Effector memory CD4-positive, alpha-beta T cell (primary cell): ENCODE measurements at places on chromosomes 4 and X.
A peak's percentile ranks its signal among the peaks of the same experiment; 100 is the strongest.

GRCh38 chr4:79748835-79749234 lies 324.2 kb downstream of the ANTXR2 start:
- no peak for DNase-seq

- DNase-seq: peak; percentile 10
Measured at GRCh38 chr4:77854431-77855111, 8.1 kb upstream of the MRPL1 start.

- DNase-seq: peak; percentile 20
Measured at GRCh38 chr4:139530833-139531427, 25.1 kb downstream of the SETD7 start.

DNA sequence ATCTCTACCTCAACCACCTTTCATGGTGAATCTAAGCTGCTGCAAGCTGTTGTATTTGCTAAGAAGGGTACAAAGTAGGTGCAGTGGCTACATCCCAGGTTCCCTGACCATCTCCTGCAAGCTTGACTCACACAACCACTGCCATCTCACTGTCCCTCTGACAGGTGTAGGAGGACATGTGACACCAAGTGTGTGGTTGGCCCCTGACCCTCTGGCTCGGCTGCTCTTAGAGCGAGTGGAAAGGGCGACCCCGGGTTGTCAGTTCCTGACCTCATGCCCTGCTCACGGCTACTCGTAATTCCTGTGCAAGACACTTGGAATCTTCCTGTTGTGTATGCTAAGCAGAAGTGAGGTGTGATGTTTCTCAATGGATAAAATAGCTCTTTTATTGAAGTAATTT lies 184.4 kb downstream of the DCLK2 start:
- DNase-seq: no peak

- DNase-seq: no peak
Measured at GRCh38 chr4:83232082-83232481, 52.5 kb downstream of the COQ2 start.

DNA sequence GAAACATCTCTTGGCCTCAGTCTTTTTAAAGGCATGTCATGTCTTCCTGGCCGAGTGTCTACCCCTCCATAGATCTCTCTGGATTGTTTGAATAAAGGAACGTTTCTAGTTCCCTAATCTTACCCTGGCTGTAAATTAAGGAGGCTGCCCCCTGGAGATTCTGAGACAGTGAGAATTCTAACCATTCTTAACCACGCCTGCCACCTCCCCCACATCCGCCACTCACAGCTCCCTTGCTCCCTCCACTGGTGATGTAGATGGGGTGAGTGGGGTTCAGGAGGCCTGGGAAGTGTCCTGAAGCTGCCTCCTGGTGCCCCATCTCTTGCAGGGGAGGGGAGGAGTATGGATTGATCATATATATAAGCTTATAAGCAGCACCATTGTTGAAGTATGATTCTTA lies 48.0 kb upstream of the TRIM2 start:
- DNase-seq: no peak

GRCh38 chr4:179817317-179817716 lies 2375.1 kb upstream of the AGA start:
- DNase-seq: no peak

GRCh38 chr4:152064282-152064681 lies 303.5 kb upstream of the GATB start:
- DNase-seq: no peak

GRCh38 chrX:124098089-124098488 lies 136.6 kb downstream of the STAG2 start:
- DNase-seq: no peak

GRCh38 chr4:7384929-7385890 lies 49.5 kb downstream of the PSAPL1 start:
- no peak for DNase-seq

GRCh38 chrX:109958266-109958665 lies 44.6 kb upstream of the TMEM164 start:
- DNase-seq: no peak

DNA sequence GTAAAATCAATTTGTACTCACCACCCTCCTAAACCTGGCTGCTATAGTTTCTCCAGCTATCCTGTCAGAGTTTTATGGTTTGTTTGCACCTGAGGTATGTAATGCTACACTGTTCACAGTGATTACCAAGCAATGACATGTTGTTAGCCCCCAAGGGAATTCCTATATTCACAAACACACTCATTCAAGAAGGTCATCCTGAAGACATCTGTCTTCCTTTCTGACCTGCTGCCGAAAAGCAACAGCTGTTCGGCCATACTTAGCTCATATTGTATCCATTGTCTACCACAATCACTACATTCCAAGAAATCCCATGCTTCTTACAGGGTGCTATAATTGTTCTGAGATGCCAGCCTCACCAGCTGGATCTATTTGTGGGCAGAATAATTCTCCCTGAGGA lies 160.1 kb upstream of the GYPA start:
- DNase-seq: no peak

GRCh38 chrX:65707151-65707550 lies 39.7 kb downstream of the MSN start:
- DNase-seq: no peak

GRCh38 chr4:104421566-104421965 lies 73.1 kb downstream of the CXXC4 start:
- DNase-seq: no peak

DNA sequence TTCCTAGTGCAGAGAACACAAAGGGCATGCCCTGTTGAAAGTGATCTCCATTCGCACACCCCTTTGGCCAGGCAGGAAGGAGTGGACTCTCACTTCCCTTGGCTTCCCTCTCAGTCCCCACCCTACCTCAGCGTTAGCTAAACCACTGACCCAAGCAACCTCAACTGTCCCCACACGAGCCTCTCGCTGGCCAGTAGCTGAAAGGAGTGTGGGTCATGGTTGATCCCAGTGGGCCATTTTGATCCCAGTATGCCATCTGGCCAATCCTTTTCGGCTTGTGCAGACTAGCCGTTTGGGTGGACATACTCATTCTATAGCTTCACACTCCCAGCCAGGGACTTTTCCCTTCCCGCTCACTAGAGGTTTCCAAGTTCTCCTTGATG lies 24.4 kb upstream of the BCORL1 start:
- no peak for DNase-seq

- no peak for DNase-seq
Measured at GRCh38 chrX:38220415-38221390, at the start of gene SRPX. Gene SRPX (minus strand): TSS chrX:38220871. CDS start chrX:38220792, 79 bp downstream.

DNA sequence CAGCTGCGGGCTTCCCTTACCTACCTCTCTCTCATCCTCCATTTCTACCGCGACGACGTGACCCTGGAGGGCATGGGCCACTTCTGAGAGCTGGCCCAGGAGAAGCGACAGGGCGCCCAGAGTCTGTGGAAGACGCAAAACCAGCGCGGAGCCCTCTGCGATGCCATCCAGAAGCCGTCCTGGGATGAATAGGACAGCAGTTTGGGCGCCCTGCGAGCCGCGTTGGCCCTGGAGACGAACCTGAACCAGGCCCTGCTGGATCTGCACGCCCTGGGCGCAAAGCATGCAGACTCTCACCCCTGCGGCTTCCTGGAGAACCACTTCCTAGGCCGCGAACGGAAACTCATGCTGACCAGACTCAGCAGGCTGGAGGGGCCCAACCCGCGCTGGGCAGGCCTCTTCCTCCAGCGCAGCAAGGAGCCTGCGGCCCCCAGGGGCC lies 52.7 kb upstream of the TMPRSS11F start:
- no peak for DNase-seq

DNA sequence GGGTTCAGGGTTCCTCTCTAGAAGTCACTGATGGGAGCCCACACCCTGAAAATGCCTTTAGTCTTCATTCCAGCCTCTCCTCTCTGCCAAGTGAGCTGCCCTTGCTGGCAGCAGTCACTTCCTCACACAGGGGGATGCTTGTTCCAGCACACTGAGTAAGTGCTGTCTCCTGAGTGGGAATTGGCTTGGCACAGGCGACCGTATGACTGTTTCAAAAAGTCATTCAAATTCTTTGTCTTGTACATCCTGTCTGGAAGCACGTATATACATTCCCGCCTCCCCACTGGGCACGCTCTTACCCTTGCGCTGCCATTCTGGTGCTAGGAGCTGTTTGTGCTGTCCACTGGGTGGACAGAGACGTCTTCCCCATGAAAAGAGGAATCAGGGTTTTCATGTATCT lies 40.2 kb upstream of the CD99 start:
- DNase-seq: no peak

DNA sequence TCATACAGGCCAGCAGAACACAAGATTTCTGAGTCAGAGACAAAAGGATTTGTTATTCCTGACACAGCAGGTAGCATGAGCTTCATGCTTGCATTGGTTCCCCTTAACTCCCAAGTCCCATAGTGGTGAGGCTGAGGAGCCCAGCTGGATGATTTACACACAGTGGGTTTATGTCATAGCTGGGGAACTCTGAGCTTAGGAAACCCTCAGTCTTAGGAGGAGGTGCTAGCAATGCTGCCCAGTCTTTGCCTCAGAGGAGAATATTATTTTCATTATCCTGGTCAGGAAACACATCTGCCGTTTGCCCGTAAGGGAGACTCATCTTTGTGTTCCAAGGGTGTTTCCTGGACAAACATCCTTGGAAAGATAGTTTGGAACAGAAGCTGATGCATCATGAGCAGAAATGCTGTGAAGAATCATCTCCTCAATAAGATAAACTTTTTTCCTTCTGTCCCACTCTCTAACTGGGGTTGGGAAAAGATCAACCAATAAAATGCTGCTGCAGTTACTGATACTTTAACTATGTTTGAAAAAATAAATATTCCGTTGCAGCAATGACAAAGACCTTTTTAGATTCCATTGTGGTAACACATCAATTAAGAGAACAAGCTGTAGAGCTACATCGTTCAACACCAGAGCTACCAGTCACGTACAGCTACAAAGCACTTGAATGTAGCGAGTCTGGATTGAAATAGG lies 146.8 kb downstream of the DCLK2 start:
- no peak for DNase-seq
